ENCODE measurements at places on chromosomes 6 and 20. TPM values are rescaled to one million over a fixed set of nuclear protein-coding genes. Genes with fewer than 3 reads are reported as not detected.

The KCNB1 gene
- not detected for total RNA-seq

The TCF15 gene
- not detected for total RNA-seq

The SLC16A10 gene
- 11.5 TPM for total RNA-seq

The MUCL3 gene
- not detected for total RNA-seq

The ADGRF5 gene
- not detected for total RNA-seq

The TULP1 gene
- not detected for total RNA-seq

The C20orf204 gene
- total RNA-seq = 2.8 TPM

The MCHR2 gene
- not detected for total RNA-seq
